ENCODE measurements at places on chromosomes 5 and 9. TPM values are rescaled to one million over a fixed set of nuclear protein-coding genes. Genes with fewer than 3 reads are reported as not detected.

The SELENOP gene
- total RNA-seq, result 24.4 TPM

The HMGCR gene
- total RNA-seq, result 357 TPM

The SPAG8 gene
- 4.1 TPM for total RNA-seq

The IL17B gene
- total RNA-seq, result not detected

The HACD4 gene
- 0.94 TPM for total RNA-seq

All from parietal lobe (tissue), 2 donors.